ENCODE measurements at places on chromosomes 6 and 20. TPM values are rescaled to one million over a fixed set of nuclear protein-coding genes. Genes with fewer than 3 reads are reported as not detected.

Gene SRC
- 2.8 TPM for total RNA-seq

Gene WFDC5
- total RNA-seq: not detected

DNA sequence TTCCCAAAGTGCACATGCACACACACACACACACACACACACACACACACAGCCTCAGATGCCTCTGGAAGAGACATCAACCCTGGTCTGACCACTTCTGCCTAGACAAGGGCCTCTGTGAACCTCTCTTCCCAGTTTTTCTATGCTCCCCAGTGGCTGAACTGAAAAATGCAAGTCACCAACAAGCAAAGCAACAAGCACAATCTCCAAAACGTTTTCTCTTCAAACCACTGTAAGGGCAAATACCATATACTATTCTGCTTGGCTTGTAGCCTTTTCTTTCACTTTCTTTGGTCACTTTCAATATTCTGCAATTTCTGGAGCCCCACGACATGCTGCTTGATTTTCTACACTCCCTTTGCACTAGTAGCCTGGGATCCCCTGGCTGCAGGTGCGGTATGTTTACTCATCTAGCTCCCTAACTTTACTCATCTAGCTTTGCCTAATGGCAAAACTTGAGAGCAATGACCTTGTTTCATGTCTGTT is 121.4 kb upstream of the DST start:
- no peak for DNase-seq

Gene NHLRC1
- total RNA-seq: 0.22 TPM

DNA sequence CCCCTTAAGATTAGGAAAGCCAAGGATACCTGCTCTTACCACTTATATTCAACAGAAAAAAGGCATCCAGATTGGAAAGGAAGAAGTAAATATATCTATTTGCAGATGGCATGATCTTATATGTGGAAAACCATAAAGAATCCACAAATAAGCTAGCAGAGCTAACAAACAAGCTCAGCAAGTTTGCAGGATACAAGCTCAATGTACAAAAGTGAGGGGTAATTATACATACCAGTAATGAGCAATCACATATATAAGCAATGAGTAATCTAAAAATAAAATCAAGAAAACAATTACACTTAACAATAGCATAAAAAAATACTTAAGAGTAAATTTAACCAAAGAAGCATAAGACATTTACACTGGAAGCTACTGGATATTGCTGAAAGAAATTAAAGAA is 31.6 kb upstream of the HMGN3 start:
- no peak for DNase-seq

DNA sequence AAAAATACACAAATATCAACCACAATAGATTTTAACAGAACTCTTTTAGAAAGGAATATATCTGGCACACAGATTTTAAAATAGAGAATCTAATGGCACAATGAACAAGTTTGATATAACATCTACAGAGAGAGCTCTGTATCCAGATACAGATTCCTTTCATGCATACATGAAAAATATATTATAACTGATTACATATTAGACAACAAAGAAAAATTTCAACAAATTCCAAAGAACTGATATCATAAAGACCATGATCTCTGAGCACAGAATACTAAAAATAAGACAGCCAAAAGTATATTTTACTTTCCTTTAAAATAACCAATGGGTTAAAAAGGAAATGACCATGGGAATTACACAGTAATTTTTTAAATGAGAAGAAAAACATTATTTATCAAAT is 74.1 kb upstream of the MAP7 start:
- no peak for DNase-seq

DNA sequence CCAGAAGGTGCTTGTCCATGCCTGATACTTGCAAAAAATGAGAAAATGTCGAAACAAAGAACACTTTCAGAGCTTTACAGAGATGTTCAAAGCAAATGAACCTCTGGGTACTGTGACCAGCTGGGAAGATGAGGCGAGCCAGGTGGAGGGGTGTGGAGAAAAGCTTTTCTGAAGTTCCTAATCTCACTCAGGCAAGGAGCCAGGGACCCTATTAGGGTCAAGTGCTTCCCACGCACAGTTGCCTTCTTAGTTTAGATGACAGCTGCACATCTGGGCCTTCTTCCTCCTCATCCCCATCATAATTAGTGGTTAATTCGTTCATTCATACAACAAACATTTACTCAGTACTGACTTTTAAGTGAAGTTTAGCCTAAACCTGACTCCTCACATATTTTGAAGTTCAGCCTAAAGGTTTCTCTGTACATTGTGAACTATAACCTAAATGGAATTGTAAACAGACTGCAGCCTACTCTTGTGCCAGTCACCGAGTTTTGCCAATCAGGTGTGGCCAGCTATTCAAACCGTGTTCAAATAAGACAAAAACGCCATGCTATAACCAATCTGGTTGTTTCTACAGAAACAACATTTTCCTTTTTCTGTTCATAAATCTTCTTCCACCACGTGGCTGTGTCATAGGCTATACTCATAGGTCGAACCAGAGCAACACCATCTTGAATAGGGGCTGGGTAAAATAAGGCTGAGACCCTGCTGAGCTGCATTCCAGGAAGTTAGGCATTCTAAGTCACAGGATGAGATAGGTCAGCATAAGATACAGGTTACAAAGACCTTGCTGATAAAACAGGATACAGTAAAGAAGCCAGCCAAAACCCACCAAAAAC is 19.3 kb upstream of the AHCY start:
- DNase-seq: no peak

DNA sequence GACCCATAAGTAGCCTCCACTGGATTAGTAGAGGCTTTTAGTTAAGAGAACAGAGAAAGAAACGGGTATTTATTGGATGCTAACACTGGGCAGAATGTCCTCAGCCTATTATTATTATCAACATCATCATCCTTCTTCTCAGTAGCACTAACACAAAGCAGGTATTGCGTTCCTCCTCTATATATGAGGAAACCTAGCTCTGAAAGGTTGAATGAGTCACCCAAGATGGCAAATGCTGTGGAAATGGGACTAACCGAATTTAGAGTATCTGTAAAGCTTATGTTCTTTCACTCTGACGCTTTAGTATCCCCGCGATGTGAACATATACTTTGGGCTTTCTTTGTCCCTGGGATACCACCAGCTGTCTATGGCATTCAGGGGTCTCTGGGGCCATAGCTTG is 77.0 kb downstream of the ADTRP start:
- DNase-seq: no peak

GRCh38 chr6:28867086-28867409 is 56.7 kb downstream of the TRIM27 start:
- DNase-seq: no peak

GRCh38 chr6:69866351-69866769 is at the start of gene COL19A1:
COL19A1 (plus strand) TSS chr6:69866556; CDS start chr6:69879568, 13,012 bp downstream.
- DNase-seq: peak; percentile 7

DNA sequence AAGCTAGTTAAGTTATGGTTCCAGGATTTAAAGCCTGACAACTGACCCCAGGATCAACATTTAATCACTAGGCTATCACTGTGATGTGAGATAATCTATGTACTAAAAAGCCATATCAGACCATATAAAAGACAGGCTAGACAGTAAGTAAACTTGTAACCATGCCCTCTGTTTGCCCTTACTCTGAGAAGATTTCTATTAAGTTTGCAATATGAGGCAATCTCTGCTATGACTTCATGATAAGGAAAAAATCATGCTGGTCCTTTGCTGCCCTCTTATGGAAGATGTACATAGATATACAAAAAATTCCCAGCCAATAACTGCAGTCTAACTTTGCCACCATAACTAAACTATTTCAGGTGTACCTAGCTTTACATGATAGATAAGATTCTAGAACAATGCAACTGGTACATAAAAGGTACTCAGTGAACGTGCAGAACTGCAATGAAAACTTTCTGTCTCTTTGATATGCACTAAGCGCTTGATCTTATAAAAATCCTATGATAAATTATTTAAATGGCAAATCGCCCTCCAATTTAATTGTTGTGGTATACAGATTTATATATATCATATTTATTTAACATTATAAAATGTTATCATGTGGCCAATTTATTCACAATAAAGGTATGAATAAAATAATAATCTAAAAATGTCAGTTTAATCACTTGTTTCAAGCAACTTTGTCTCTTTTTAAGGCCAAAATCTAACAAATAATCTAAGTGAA is 70.5 kb downstream of the FAM217A start:
- no peak for DNase-seq

Gene TLDC2
- not detected for total RNA-seq

Gene CST1
- total RNA-seq: not detected

Measured in activated T-cell treated with anti-CD3 and anti-CD28 coated beads, Interleukin-2, amount 50 U/mL, for 4 hours (primary cell).